ENCODE measurements at places on chromosomes 4 and X. TPM values are rescaled to one million over a fixed set of nuclear protein-coding genes. Genes with fewer than 3 reads are reported as not detected.

GRCh38 chrX:140064993-140065392, 99.7 kb upstream of the CXorf66 start:
- DNase-seq = no peak

DNA sequence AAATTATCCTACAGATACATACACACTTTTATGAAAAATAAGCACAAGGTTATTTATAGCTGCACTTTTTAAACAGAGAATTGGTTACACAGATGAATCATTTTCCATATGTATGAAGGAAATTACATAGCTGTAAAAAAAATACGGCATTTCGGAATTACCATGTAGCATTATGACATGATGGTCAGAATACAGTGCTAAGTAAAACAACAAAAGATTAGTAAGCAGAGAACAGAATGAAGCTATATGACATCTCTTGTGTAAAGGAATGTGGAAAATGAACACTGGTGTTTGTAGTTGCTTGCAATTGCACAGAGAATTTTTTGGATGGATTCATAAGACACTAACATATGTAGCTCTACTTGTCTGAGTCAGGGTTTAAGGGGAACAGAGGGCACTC, 1222.0 kb upstream of the PRKX start:
- DNase-seq = no peak

GRCh38 chr4:117577686-117578311, 456.5 kb upstream of the NDST3 start:
- DNase-seq = no peak

DNA sequence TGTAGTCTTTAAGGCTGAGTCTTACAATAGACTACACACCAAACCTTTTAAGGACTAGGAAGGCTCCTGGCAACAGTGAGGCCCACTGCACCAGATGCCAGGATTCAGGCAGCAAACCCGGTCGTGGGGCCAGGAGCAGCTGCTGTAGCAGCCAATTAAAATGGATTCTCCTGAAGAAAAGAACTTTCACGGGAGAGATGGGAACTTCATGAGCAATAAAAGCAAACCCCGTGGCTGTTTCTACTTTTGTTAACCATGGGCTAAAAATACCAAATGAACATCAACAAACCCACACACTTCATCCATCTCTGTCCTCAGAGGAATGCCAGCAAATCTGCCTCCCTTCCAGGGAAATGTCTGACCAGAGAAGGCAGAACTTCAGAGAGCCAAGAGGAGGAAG, 101.4 kb downstream of the BTC start:
- DNase-seq = no peak

DNA sequence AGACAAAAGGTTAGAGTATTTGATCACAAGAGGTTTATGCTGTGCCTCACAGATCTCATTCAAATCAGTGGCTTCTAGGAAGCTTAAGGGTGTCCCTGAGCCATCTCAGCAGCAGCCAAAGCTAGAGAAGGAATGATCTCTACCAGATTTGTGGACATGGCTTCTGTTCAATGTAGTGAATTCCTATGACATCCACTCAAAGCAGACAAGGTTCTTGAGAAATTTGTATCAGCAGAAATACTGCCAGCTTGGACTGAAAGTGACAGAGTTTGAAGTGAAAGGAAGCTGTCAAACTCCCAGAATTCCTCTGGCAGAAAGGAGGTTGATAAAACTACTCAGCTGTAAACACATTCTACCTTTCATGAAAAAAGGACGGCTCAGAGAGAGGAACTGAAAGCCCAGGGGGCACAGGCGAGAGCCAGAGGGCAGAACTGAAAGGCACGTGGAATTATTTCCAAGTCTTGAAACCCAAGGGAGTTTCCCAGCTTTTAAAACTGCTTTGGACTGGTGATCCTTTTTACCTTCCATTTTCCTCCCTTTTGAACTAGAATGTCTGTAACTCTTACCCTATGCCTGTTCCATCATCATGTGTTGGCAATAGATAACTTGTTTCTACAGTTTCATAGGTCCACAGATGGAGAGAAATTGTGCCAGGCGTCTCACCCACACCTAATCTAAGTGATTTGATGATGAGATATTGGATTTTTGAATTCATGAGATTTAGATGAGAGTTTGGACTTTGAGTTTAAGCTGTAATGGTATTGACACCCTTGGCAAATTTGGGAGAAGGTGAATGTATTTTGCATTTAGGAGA, 14.5 kb upstream of the MED14 start:
- no peak for DNase-seq

DNA sequence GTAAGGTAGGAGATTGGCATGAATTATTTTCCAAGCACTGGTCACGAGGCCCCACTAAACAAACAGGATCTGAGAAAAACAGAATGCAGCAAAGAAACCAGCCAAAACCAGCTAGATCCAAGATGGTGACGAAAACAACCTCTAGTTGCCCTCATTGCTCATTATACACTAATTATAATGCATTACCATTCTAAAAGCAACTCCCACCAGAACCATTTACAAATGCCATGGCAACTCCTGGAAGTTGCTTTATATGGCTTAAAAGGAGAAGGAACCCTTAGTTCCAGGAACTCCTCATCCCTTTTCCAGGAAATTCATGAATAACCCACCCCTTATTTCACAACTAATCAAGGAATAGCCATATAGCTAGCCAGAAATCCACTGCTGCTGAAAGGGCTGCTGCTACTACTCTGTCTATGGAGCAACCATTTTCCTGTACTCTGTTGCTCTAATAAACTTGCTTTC, 69.3 kb downstream of the ABCB7 start:
- DNase-seq = no peak

DNA sequence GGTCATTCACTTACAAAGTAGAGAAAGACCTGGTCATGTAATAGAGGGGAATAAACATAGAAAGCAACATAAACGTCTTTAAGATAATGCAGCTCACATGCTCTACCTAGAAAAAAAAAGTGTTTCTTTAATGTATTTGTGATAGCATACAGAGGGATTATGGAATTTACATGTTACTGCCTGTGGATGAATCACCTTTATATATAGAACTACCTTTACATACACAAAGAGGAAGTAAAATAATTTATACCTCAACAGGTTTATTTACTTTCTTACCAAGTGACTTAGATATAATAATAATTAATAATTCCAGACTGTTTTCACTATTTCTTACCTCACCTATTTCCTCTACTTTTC, 81.5 kb downstream of the PPP3CA start:
- no peak for DNase-seq

Gene GPRASP3
- 0.37 TPM for polyA plus RNA-seq

- DNase-seq = no peak
Observed at GRCh38 chr4:65437102-65437501, 233.2 kb downstream of the EPHA5 start.

Gene SRPK3
- 0.07 TPM for polyA plus RNA-seq

Gene NXF2
- not detected for polyA plus RNA-seq

DNA sequence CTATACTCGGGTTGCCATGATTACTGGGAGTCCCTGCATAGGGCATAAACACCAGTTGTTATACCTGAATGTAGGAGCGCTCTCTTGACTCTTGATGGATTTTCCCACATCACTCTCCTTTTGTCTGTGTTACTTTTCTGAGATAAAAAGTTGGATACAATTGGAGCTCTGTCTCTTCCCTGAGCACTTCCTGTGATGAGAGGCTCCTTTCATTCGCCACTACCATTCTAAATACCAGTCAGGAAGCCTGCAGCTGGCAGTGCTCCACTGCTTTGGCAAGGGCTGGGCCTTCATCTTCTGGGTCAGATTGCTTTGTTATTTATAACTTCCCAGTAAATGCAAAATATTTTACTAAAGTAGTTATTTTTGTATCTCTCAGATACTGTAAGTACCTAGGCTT, 13.9 kb downstream of the TCEANC start:
- DNase-seq = no peak

GRCh38 chrX:148536961-148537360, 36.5 kb downstream of the AFF2 start:
- no peak for DNase-seq

Gene LNX1
- polyA plus RNA-seq = 0.13 TPM

GRCh38 chr4:26076000-26076587, 162.1 kb downstream of the SMIM20 start:
- no peak for DNase-seq

DNA sequence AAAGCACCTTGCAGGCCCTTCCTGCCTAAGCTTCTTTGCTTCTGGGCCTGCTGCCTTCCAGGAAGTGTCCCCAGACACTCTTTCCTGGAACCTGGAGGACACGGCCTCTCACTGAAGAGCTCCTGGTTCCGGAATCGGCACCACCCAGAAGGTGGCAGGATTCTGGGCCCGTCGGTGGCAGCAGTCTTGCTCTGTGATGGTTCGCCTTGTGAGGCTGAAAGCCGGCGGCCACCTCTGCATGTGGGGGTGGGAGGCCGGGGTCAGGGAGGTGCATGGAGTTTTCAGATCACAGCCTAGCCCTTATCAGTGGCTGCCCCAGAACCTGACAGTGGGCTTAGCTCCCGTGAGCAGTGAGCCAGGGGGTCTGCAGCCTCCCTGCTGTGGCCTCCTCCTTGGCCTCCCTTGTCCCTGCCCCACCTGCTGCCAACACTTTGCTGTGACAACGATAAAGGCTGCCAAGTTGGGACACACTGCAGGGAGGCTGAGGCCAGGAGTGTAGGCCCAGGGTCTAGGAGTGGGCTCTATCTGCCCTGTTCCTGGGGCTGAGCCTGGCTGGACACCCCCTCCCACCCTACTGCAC, 30.8 kb upstream of the GPR78 start:
- peak; percentile 48 for DNase-seq

DNA sequence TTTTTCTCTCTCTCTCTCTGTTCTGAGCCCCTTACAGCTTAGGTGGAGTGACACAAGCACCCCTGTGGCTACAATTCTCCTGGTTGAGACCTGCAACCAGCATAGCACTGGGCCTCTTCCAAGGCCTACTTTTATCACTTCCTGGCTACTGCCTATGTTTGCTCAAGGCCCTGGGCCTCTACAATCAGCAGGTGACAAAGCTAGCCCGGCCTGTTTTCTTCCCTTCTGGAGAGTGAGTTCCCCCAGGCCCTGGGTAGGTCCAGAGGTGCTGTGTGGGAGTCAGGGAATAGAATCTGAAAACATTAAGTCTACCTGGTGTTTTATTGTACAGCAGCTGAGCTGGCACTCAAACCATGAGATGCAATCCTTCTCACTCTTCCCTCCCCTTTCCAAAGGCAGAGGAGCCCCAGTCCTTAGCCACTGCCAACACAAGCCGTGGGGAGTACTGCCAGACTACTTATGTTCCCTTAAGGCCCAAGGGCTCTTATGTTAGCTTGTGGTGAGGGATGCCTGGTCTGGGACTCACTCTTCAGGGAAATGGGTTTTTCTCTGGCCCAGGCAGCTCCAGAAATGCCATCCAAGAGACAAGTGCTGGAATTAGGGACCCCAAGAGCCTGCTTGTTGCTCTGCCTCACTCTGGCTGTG, 23.8 kb upstream of the MAGEC3 start:
- DNase-seq = no peak

DNA sequence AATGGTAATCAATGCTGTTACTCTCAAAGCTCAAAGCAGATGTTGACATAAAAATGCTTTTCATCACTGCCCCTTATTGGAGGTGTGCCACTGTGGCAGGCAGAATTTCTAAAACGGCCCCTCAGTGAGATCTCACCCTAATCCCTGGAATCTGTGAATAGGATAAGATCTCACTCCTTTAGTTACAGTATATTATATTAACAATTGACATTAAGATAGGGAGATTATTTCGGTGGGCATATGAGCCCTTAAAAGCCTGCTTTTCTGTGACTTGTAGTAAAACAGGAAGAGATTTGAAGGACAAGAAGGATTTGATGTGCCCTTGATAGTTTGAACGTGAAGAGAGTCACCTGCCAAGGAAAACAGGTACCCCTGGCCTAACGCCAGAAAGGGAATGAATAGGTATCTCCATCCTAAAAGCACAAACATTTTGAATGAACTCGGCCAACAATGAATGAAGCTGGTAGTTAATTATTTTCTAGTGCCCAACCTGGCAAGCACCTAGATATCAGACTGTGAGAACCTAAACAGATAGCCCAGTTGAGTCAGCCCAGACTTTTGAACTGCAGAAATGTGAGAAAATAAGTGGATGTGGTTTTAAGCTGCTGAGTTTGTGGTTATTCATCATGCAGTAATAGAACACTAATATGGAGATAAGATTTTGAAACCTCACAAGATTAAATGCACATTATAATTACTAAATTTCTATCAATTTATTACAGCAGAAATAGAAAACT, 881.6 kb downstream of the PCDH18 start:
- no peak for DNase-seq

DNA sequence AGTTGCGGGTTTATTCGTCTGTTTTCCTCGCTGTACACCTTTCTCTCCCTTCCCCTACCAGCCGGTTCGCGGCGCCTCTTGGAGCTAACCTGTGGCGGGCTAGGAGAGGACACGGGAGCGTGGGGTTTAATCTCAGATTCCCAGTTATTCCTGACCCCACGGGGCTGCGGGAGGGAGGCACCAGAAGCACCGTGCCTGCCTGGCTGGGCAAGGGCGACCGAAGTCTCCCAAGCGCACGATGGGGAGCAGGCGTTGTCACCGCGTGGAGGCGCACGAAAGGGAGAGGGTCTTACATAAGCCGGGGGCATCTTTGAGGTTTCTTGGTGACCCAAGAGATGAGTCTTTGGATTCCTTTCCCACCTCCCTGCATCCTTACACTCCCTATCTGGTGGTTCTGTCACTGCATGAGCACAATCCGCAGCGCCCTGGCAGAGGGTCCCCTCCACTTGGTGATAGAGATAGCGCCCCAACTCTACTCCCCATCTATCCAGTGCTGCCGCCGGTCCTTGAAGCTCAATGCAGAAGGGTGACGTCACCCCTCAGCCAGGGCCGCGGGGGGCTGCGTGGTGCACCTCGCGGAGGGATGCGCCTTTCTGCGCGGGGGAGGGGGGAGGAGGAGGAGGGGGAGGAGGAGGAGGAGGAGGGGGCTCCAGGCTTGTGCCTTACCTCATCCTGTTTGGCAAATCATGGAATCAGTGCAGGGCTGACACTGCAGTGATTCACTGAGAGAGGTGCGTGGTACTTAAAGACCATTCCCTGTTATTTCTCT, 793 bp downstream of the TSPAN7 start:
- peak; percentile 78 for DNase-seq

Gene SMIM10
- polyA plus RNA-seq = 14.4 TPM

DNA sequence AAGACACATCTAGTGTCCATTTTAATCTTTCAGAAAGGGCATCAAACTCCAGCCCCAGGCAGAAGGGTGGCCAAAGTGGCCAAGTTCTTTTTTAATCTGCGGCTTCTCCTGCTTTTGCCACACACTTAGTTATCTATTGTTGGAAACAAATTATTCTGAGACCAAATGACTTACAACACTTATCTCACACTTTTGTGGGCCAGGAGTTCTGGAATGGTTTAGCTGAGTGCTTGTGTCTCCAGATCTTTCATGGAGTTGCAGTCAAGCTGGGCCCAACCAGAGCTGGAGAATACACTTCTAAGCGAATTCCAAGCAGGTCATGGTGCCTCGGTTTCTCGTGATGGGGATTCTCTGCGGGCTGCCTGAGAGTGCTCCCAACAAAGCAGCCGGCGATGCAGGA, 4.0 kb downstream of the TXK start:
- DNase-seq = no peak

Gene UGT2A3
- not detected for polyA plus RNA-seq

DNA sequence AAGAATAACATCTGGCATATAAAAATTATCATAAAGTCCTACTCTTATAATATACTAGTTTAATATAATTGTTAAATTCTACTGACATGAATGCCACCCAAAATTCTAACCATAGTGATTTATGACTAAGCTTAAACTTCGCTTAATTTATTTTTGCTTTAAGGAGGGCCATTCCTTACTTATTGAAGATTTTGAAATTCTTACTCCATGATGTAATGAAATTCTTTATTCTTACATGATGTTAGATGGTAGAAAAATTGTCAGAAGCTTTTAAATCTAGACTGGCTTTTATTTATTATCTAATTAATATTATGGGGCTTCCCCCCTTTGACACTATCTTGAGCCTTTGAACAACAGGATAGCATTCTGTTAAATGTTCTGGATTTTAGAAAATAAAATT, 19.5 kb upstream of the SUPT20HL2 start:
- no peak for DNase-seq

Data from spleen (tissue), 13 donors.